NCI-H1930 (cell line): ENCODE measurements at places on chromosomes 13 and 19.

- DNase-seq, result peak; percentile 25
Measured at GRCh38 chr13:42041011-42041683, 7.3 kb upstream of the DGKH start.

GRCh38 chr13:40232311-40233040 is 434.0 kb downstream of the FOXO1 start:
- DNase-seq, result no peak

- no peak for DNase-seq
Measured at GRCh38 chr13:79932556-79932955, 408.4 kb downstream of the SPRY2 start.

- DNase-seq, result peak; percentile 87
Measured at GRCh38 chr19:48400018-48400742, 6.7 kb downstream of the GRIN2D start.

DNA sequence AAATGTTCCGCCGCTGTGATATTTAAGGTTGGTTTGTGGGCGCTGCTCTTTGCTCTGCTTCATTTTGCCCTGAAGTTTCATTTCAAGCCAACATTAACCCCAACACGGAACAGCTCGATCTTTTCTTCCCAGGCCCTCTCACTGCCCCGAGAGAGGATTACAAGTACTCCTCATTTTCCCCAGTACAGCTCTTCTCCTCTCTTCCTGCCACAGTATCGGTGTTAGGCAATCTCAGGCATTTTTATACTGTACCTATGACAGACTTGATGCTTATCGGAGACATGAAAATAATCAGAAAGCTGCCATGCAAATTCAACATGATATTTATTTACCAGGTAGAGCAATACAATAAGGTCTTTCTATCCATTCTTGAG is 1.3 kb upstream of the EDNRB start:
- no peak for DNase-seq

DNA sequence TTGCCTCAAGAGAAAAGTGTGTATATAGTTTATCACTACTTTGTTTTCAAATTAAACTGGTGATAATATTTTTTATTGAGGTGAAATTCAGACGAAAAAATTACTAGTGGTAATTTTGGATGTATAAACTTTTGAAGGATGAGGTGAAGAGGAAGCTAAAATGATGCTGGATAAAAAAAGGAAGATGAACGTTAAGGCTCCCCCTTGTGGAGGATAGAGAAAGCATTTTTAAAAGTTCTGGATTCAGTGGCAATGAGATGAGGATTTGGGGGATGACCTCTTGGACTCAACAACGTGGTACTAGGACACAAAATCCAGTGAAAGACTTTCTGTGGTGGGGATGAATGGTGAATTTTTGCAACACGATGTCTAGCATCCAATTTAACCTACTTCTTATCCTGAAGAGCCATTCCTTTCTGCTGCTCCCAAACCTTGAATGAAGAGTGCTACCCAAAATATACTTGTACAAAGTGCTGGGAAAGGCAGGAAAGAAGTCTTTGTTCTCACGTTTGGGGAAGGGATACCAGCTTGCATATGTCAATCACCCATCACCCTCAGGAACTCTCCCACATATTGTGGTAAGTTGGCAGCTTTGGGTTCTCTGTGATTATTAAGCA is 7.3 kb upstream of the SIGLEC5 start:
- peak; percentile 7 for DNase-seq

- DNase-seq, result no peak
Measured at GRCh38 chr19:44714597-44715169, 15.7 kb downstream of the CEACAM16 start.

- DNase-seq, result no peak
Measured at GRCh38 chr13:40485611-40486517, 180.6 kb downstream of the FOXO1 start.

DNA sequence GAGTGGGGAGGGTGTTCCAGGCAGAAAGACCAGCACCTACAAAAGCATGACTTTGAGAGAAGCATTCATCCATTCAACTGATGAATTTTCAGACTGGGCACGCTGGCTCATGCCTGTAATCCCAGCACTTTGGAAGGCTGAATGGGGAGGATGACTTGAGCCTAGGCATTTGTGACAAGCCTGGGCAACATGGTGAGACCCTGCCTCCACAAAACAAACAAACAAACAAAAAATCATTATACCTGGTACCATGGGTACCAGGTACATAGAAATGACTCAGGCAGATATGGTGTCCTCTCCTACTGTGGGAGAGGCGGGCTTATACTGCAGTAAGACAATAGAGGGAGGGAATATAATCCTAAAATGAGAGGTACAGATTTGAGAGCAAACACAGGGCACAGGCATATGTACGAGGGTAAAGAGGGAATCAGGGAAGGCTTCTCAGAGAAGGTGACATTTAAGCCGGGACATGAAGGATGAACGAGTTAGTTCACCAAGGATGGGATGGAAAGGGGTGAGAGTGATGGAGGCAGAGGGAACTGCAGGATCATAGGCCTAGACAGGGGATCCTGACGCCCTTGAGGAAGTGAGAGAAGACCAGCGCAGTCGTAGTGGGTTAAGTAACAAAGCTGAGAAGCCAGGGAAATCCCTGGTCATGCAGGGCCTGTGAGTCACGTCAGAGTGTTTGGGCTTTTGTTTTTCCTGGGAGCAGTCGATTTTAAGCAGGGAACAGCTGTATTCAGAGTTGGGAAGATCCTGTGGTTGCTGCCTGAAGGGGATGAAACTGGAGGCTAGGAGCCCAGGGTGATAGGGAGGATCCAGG is 2.9 kb downstream of the CYP2S1 start:
- no peak for DNase-seq

- no peak for DNase-seq
Measured at GRCh38 chr19:33147538-33147937, 15.6 kb downstream of the WDR88 start.

GRCh38 chr13:73870970-73871935 is 263.0 kb downstream of the KLF12 start:
- no peak for DNase-seq

GRCh38 chr19:38617764-38618589 is at the start of gene MAP4K1:
Gene MAP4K1 (minus strand): TSS chr19:38617953. CDS start chr19:38617895, 58 bp downstream.
- peak; percentile 37 for DNase-seq

DNA sequence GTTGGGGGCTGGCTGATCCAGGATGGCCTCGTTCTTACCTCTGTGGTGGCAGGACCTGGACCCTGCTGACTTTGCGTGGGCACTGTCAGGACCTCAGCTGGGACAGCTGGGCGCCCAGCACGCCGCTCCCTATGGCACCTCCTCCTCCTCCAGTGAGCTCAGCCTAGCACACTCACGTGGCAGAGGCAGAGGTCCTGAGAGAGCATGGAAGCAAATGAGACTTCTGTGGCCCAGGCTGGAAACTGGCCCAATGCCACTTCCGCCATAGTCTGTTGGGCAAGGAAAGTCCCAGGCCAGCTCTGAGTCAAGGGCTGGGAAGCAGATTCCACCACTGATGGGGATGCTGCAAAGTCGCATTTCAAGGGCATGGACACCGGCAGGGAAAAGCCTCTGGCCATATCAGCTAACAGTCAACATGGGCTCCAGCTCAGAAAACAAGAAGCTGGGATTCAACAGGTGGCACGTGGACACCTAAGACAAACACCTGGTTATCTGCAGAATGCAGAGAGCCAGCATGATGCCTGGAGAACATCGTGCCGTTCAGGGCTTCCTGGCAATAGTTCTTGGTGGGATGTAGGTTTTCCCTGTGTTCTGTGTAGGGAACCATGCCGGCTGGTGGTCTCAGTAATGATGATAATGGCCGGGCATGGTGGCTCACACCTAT is 16.7 kb downstream of the MYBPC2 start:
- DNase-seq, result no peak

GRCh38 chr13:101398920-101399319 is 17.4 kb downstream of the NALCN start:
- DNase-seq, result no peak

GRCh38 chr13:36841391-36841790 is 22.4 kb downstream of the RFXAP start:
- no peak for DNase-seq

DNA sequence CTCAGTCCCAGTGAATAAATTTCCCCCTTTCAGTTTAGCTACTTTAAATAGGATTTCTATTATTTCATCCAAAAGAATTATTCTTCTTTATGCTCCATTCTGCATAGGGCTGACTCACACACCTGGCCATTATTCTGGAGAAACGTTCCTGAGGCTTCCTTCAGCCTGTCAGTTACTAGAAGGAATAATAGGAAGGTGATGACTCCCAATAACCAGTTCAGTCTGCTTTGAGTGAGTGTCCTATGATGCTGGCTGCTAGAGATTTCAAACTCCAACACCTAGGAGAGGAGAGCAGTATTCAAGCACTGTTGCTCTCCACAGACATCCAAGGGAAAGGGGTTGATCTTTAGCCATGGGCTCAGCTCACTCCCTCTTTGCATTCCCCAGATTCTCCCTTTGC is 117.8 kb downstream of the KCTD12 start:
- no peak for DNase-seq

GRCh38 chr13:25415241-25415640 is 43.5 kb downstream of the ATP8A2 start:
- DNase-seq, result no peak

GRCh38 chr13:20566468-20566897 is 474 bp upstream of the IFT88 start:
- peak; percentile 76 for DNase-seq

- peak; percentile 99 for DNase-seq
Measured at GRCh38 chr19:42268142-42268703, 829 bp upstream of the CIC start.

GRCh38 chr13:88263808-88264207 is 592.6 kb downstream of the SLITRK5 start:
- no peak for DNase-seq

DNA sequence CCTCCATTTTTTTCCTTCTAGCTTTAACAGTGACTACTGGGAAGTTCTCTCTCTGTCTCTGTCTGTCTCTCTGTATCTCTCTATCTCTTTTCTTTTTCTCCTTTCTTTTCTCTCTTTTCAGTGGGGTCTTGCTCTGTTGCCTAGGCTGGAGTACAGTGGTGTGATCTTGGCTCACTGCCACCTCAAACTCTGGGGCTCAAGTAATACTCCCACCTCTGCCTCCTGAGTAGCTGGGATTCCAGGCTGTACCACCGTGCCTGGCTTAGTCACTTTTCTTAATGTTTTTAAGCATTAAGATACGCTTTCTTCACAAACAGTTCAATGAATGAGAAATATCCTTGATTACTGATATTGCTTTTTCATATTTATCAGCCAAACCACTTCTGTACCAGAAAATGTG is 13.1 kb downstream of the PCCA start:
- no peak for DNase-seq

GRCh38 chr13:48500652-48501197 is 32.2 kb downstream of the RCBTB2 start:
- no peak for DNase-seq

DNA sequence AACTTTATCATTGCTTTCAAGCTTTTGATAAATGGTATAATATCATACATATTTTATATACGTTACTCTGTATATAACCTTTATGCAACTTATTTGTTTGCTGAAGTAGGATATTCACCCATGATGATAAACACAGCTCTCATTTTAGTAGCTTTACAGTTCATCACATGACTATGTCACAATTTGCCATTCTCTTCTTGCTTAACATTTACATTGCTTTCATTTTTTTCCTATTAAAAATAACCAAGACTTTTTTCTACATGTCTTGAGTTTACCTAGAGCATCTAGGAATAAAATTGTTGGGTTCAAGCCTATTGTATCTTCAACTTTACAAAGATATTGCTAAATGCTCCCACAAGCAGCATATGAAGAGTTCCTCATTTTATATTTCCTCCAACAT is 54.0 kb downstream of the KCNRG start:
- no peak for DNase-seq

DNA sequence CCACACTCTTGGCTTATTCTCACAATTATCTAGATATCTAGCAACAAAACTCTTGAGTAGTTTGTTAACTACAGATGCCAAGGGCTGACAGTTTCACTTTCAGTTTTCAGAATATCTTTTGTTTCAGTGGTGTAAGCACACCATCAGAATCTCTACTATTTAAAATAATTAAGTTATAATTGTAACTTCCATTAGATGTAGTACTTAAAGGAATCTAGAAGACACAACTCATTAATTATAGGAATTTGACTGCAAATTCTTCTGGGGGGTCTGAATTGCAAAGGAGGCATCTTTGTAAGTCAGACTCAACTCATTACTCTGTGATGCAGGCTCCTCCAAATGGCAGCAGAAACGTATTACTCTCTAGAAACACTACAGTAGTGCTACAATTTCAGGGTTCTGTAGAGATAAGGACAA is 44.9 kb upstream of the USPL1 start:
- DNase-seq, result no peak

GRCh38 chr19:43807651-43808050 is 5.4 kb upstream of the LYPD5 start:
- no peak for DNase-seq

- DNase-seq, result no peak
Measured at GRCh38 chr13:33606692-33607091, 211.3 kb upstream of the RFC3 start.

GRCh38 chr13:49046002-49046401 is 70.3 kb downstream of the FNDC3A start:
- no peak for DNase-seq

GRCh38 chr19:48674216-48674809 is 1.5 kb upstream of the NTN5 start:
- DNase-seq, result no peak

- no peak for DNase-seq
Measured at GRCh38 chr13:91238036-91238435, 109.5 kb upstream of the MIR17HG start.

- DNase-seq, result no peak
Measured at GRCh38 chr13:53749306-53749705, 720.7 kb downstream of the OLFM4 start.

DNA sequence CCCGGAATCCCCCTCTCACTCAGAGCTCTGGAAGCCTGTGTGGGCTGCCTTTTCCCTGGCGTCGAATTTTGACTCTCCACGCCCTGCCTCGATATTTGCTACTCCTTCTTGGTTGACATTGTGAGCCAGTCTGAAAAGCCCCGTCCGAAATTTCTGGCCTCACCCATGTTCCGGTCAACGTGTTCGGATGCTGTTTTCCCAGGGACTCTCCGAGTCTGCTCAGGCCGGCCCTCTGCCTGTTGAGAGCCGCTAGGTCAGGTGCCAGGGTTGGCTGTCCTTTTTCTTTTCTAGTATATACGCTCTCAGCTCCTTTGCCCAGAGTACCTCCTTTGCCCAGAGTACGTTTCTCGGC is 6.8 kb upstream of the DGKH start:
- DNase-seq, result peak; percentile 28

GRCh38 chr13:19767966-19768365 is 14.8 kb downstream of the PSPC1 start:
- DNase-seq, result no peak
